ENCODE measurements at places on chromosomes 5 and 9.

GRCh38 chr5:147336876-147337275 lies 102.0 kb downstream of the STK32A start:
- DNase-seq = peak; percentile 11

DNA sequence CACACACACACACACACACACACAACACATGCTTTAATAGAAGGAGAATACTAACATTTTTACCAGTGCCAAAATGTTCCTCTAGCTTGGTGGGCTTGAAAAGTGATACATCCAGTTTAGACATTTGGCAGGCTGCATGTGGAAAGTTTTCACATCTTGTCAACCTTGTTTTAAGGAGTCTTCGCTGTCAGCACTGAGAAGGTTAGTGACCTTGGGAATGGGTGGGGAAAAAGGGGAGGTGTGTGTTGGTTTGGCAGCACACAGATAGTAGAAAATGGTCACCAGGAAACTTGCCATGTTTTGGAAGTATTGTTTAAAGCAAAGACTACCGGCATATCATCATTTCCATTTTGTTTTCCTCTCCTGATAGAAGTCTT lies 346.5 kb upstream of the ADAMTSL1 start:
- no peak for DNase-seq

- DNase-seq = peak; percentile 44
Measured at GRCh38 chr5:169803077-169803981, 166.3 kb downstream of the DOCK2 start.

GRCh38 chr9:114574438-114574837 lies 13.1 kb upstream of the ATP6V1G1 start:
- DNase-seq = no peak

DNA sequence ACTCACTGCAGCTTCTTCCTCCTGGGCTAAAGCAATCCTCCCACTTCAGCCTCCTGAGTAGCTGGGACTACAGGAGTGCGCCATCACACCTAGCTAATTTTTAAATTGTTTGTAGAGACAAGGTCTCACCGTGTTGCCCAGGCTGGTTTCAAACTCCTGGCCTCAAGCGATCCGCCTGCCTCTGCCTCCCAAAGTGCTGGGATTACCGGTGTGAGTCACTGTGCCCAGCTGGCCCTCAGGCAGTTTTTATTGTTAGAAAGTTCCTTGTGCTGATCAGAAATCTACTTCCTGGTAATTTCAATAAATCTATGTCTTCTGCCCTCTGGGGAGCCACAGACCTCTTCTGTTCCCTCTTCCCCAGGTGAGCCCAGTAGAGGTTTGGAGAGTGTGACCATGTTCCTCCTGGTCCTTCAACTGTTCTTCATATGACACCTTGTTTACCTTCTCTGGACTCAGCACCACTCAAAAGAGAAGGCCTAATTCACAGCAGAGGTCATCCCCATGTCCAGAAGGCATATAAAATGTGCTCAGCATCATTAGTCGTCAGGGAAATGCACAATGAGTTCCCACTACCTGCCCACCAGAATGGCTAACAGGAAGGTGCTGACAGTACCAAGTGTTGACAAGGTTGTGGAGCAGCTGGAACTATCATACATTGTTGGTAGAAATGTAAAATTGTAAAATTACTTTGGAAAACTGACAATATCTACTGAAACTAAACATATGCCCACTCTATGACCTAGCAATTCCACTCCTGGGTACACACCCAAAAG lies 10.4 kb downstream of the TMOD1 start:
- peak; percentile 89 for DNase-seq

GRCh38 chr5:159263569-159263905 lies 447 bp downstream of the UBLCP1 start:
- no peak for DNase-seq

GRCh38 chr9:90697808-90698207 lies 55.2 kb upstream of the DIRAS2 start:
- no peak for DNase-seq

- DNase-seq = no peak
Measured at GRCh38 chr5:96871686-96872085, 4.6 kb upstream of the ERAP2 start.

- DNase-seq = no peak
Measured at GRCh38 chr9:119216651-119217331, 152.4 kb downstream of the BRINP1 start.

DNA sequence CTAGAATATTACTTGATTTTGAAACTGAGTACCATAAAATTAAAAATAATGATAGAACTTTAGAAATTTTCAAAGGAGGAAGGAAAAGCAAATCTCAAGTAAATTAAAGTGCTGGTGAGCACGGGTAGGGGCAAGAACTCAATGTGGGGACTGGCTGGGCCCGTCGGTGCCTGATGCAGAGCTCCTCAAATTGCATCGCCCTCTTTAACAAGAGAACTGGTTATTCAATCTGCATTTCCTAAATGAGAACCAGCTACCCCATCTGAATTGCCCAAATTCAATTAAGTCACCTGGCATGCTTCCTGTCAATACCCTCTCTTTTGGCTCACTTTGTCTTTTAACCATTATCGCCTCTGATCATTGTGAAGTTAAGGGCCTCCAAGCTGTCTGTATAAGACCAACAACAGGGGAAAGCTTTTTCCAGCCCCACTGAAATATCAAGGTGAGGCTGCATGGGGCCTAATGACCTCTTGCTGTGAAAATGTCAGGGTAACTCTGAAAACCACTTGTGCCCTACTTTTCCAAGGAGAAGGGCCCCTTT lies 316.7 kb downstream of the SLIT3 start:
- DNase-seq = no peak

DNA sequence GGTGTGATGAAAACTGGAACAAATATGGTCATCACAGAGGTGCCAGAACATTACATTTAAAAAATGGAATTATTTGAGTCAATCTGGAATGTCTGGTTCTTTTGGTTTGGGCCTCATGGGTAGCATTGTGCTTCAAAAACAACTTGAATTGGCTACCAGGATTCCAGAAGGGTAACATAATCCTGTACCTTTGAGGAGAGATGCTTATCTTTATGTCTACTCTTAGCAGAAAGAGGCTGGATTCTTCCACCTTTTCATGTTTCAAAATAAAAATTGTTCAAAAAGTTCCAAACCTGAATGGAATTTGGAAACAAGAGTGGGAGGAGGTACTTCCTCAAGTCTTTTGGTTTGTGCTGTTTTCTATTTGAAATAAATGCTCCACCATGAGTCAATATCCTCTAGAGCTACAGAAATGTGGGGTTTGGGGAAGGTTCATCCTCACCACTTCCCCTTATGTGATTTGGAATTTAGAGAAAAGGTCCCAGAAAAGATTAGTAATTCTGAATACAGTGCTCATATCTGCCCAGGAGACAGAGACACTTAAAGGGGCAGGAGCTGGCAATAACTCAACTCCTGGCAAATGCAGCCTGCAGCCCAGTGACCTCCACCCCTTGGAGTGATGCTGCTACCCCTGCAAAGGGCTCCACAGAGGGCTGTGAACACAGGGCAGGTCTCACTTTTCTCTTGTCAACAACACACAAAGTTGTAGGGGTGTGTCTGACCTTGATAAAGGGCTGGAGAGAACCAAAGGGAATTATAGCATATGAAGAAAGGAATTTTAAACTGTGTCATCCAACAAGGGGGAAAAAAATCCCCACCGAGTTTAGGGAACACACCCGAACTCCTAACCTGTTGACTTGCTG lies 272.8 kb downstream of the CWC27 start:
- peak; percentile 24 for DNase-seq

GRCh38 chr9:134569626-134570025 lies 72.0 kb upstream of the COL5A1 start:
- DNase-seq = no peak

DNA sequence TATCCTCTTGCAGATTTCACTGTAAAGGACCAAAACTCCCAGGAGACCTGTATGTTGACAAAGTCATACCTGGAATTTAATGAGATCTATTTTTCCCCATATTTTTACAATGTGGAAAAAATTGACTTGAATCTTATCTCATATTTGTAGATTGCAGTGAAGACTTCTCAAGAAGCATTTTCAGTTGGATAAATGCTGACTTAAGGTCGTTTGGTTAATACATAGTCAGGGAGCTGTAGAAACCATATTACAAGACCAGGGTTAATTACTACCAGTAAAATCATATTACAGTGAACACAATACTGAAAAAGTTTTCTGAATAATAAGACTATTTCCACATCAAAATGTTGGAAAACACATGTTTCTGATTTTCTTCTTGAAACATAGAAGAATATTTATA lies 119.8 kb downstream of the ATG10 start:
- DNase-seq = no peak

GRCh38 chr5:52693280-52693679 lies 94.4 kb upstream of the ITGA1 start:
- DNase-seq = peak; percentile 56

- peak; percentile 32 for DNase-seq
Measured at GRCh38 chr9:111645806-111646205, 14.7 kb downstream of the DNAJC25 start.

DNA sequence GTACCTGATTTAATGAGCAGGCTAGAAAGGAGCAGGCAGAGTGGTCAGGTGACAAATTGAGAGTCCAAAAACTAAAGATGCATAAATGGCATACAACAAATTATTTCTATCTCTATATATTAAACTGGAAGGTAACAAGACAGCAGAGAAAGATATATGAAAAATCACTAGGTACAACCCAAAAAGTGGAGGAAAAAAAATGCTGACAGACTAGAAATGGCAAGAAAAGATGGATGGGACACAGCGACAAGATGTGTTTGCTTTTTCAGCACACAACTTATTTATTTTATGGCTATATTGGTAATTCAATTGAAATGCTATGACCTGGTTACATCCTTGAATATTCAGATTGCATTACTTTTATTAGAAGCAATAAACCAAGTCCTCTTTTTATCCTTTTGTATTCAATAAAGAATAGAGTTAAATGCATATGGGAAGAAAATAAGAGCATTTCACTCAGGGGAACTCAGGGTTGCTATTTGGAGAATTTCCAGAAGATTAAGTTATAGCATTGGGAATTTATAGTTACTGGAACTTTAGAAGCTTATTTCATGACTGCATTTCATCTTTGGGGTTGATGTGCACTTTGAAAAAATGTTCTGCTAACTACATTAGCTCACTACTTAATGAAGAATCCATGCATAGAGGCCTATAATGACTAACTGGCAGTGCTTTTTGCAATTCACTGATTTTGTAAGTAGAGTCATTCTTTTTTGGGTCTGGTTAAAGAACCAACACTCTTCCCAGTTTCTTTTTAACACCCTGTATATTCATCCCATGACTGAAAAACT lies 566.6 kb upstream of the TUSC1 start:
- no peak for DNase-seq

- no peak for DNase-seq
Measured at GRCh38 chr5:132055808-132056609, 4.4 kb upstream of the IL3 start.

DNA sequence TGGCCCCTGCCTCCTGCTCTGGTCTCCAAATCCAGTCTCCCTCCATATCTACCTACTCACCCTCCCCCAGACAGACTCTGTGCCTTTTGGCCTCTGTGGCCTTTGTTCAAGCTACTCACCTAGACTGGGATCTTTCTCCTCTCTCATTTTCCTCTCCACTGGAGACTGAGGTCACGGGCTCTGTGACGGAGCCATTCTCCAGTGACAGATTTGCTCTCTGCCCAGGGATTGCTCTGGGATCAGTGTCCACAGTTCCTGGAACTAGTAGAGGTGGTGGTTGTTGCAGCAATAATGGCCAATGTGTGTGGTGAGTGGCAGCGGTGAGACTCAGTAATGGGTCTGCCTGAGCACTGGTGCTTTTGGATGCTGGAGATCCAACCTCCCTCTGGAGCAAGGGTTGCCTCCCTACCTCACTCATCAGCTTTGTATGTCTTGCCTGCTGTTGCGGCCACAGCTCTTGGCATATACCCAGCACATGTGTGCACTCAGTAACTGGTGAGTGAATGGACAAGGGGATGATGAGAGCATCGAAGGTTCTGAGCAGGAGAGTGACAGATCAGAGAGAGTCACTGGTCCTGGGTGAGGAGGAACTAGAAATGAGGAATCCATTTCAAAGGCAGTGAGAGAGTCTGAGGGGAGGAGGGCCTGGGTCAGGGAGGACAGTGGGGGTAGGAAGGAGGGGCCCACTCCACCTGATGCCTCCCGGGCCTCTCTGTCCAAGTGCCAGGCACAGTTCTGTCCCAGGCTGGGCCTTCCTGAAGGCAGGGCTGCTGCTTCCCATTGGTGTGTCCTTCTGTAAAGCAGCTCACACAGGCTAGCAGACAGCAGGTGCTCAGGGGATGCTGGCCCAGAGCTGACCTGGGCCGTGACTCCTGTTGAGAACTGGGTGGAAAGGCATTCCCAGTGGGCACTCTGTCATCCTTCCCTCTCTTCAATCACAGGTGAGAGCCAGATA lies 96.5 kb upstream of the PITX1 start:
- no peak for DNase-seq

DNA sequence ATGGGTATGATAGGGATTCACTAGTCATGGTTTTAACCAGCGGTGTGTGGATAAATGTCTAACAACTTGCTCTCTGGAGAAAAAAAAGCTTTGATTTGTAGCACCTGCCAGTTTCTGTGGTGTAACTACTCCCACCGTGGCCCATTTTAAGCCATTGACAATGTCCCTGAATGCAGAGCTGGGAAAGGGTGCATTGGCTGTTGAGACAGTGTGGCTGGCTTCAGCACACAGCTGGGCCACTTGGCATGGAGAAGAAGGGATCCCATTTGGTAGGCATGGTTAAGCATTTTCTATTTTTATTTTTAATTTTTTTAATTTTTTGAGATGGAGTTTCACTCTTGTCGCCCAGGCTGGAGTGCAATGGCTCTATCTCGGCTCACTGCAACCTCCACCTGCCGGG lies 31.5 kb upstream of the SYNPO start:
- no peak for DNase-seq

- DNase-seq = peak; percentile 90
Measured at GRCh38 chr9:93133681-93134014, 403 bp downstream of the NINJ1 start.

- DNase-seq = peak; percentile 47
Measured at GRCh38 chr5:180830253-180831138, 27.9 kb upstream of the MGAT1 start.

GRCh38 chr9:15724016-15724415 lies 171.2 kb downstream of the CCDC171 start:
- DNase-seq = peak; percentile 45

DNA sequence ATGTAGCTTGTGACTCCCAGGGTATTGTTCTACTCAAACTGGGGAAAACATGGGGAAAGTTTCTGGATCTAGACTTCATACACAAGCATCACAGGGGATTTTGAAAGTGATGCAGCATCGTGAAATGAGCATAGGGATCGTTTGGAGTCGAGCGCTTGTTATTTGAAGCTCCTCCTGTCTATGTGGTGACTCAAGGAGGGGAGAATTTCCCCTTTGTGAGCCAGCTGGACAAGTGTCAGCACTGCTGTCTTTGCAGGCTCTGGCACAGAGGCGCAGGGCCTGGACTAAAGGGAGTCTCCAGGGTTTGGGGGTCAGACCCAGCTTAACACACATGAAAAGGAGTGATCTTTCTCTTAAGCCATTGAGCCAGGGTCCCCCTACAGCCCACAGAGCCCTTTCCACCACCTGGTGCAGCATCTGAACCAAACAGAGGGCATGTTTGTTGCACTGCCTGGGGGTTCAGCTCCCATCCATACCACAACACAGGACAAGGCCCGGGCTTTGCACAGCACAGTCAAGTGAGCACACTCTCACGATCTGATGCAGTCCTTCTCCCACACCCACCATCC lies 51.0 kb downstream of the IRF1 start:
- DNase-seq = peak; percentile 91

GRCh38 chr9:125600194-125600593 lies 106.8 kb downstream of the MAPKAP1 start:
- DNase-seq = no peak

All from M059J (cell line).